Sciatic nerve (tissue), 2 donors: ENCODE measurements at places on chromosomes 4 and X.

DNA sequence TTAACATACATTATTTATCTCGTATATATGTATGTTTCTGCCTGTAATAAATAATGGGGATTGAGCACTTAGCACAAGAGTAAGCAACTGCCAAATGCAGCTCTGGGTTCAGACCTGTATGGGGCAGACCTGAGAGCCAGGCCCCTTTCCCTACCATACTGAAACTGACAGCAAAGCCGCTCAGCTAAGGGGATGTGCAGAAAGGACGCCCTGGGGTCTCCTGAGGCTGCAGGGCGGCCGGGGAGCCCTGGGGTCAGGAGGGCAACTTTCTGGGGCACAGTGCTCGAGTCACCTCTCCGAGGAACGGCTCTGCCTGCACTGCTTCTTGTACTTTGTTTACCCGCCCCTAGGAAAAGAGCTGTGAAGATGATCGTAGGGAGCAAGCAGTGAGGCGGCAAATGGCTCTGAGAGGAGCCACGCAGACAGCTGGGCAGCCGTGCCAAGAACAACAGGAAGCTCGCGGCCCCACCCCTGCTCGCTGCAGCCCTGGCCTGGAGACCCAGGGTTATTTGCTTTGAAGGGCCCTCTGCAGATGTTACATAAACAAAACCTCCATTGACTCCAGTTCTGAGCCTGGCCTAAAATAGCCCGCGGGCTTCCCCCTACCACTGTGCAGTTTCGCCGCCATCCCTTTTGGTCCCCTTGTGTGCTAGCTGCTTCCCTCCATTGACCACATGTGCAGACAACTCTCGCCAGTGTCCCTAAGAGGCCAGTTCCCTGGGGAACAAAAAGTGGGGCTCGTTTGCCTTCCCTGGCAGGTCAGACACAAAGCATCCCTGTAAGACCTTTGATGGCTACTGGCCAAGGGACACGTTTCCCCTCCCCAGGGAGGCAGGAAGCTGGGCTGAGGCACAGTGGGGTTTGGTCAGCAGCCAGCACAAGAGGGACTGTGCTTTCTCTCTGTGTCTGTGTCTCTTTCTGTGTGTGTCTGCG, 111.3 kb upstream of the LNX1 start:
- peak; percentile 88 for DNase-seq

DNA sequence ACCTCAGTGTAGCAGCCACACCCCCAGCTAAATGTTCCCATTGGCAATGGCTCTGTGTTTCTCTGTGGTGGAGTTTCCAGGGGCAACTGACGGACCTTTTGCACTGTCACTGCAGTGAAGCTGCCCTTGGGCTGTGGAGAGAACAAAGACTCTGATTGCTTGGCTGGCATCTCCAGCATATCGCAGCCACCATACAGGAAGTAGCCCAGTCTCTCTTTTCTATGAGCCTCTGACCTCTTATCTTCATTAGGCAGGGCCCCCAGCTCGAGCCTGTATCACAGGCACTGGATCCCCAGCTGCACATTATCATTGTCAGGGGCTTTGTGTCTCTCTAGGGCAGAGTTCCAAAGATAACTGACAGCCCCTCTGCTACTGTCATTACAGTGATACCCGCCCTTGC, 483.5 kb downstream of the ARAP2 start:
- DNase-seq, result no peak

- DNase-seq, result no peak
These were observed 17.1 kb upstream of the GPRIN3 start for GRCh38 chr4:89324671-89325070.

GRCh38 chr4:42654631-42655268, 2.2 kb downstream of the ATP8A1 start:
- DNase-seq, result no peak

- DNase-seq, result no peak
These were observed 29.4 kb downstream of the XG start for GRCh38 chrX:2781226-2781571.

DNA sequence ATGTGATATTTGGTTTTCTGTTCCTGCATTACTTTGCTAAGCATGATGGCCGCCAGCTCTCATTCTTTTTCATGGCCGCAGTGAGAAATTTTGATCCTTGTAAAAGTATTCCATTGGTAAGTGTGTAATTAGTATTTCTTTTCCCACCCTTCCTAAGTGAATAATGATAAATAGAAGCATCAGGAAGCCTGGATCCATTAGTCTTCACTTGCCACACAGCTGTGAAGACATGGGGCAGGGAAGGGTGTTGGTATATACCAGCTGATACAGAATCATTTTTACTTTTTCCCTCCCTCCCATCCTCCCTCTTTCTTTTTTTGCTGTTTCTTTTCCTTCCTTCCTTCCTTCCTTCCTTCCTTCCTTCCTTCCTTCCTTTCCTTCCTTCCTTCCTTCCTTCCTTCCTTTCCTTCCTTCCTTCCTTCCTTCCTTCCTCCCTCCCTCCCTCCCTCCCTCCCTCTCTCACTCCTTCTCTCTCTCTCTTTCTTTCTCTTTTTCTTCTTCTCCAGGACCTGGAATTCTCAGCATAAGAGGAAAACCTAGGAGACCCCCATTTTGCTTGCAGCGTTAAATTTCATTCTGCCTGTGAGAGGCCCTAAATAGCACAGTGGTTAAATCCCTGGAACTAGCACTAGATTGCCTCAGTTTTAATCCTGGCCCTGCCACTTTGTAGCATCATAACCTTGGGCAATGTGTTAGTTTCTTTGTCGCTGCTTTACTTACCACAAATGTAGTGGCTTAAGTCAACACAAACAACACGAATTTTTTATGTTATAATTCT, 1.4 kb upstream of the NR0B1 start:
- no peak for DNase-seq

DNA sequence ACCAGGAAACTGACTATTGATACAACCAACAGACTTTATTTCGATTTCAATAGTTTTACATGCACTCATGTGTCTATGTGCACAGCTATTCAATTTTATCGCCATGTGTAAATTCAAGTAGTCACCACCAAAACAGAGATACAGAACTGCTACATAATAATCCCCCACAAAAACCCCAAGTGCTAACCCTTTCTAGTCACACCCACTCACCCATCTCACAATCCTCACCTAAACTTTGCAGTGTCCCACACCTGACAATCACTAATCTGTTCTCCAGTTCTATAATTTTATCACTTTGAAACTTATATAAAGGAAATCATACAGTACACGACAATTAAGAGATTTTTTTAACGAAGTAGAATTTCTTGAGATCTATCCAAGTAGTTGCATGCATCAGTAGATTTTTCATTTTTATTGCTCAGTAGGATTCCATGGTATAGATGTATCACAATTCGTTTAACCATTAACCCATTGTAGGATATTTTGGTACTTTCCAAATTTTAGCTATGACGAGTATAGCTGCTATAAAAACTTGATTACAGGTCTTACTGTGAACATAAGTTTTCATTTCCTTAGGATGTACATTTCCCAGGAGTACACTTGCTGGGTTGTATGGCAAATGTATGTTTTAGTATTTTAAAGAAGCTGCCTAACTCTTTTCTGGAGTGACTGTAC, 85.9 kb downstream of the CASK start:
- DNase-seq, result no peak

GRCh38 chr4:26862381-26862915, 1.8 kb downstream of the STIM2 start:
- no peak for DNase-seq

GRCh38 chrX:68794461-68794860, 34.4 kb upstream of the EFNB1 start:
- no peak for DNase-seq

DNA sequence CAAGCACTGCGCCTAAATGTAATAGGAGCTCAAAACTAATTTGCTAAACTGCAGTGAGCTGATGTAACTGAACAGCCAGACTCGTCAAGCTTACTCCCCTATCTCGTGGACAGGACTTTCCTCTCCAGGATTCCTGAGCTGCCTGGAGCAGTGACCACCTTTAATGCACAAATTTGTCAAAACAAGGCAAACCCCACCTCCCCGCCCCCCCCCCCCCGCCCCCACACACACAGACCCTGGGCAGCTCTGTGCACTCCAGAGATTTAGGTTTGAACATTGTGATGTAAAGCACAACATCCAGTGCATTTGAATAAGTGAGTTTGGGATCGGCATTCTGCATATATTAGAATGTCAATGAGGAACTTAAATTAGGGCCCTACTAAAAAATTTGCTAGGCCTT, 77.7 kb upstream of the DHX15 start:
- DNase-seq, result no peak

- no peak for DNase-seq
These were observed 25.6 kb upstream of the CORIN start for GRCh38 chr4:47863486-47863885.

- DNase-seq, result no peak
These were observed 4.8 kb upstream of the IQSEC2 start for GRCh38 chrX:53286171-53286570.

DNA sequence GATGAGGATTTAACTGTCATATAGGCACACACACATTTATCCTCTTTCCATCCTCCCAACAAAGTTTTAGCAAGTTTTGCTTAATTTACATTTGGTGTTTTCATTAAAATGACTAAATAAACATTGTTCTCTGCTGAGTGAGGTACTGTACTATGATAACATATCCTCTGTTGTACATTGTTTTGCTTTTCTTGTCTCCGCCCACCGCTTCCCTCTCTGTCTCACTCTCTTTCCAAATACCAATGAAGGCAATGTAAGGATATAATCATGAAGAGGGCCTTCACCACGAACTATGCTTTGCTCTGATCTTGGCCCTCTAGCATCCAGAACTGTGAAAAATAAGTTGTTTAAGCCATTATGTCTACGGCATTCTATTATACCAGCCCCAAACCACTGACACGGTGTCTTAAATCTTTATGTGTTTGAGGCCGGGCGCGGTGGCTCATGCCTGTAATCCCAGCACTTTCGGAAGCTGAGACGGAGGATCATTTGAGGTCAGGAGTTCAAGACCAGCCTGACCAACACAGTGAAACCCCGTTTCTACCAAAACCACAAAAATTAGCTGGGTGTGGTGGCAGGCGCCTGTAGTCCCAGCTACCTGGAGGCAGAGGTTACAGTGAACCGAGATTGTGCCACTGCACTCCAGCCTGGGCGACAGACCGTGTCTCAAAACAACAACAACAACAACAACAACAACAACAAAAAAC, 65.3 kb downstream of the HPRT1 start:
- no peak for DNase-seq

GRCh38 chr4:189940178-189941004, at the start of gene FRG1:
TSS of gene FRG1 (plus strand) at chr4:189940872. CDS start at chr4:189941010, 138 bp downstream.
- peak; percentile 97 for DNase-seq

GRCh38 chrX:107579956-107580355, 48.4 kb upstream of the PRPS1 start:
- DNase-seq, result no peak

DNA sequence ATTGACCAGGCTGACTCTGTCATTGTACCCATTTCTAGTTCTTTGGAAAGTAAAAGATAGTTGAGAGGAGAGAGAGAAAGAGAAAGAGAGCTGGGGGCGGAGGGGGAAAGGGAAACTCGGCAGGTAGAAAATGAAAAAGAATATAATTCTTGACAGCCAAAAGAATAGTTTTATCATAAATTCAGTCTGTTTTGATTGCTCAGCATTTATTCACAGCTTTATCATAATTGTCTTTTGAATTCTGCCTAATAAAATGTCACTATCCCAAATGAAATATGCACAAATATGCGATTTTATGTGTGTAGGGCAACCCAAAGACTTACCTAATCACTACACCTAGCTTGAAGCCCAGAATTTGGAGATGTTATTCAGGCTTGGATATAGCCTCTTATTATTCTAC, 1024.0 kb upstream of the PABPC4L start:
- DNase-seq, result no peak

DNA sequence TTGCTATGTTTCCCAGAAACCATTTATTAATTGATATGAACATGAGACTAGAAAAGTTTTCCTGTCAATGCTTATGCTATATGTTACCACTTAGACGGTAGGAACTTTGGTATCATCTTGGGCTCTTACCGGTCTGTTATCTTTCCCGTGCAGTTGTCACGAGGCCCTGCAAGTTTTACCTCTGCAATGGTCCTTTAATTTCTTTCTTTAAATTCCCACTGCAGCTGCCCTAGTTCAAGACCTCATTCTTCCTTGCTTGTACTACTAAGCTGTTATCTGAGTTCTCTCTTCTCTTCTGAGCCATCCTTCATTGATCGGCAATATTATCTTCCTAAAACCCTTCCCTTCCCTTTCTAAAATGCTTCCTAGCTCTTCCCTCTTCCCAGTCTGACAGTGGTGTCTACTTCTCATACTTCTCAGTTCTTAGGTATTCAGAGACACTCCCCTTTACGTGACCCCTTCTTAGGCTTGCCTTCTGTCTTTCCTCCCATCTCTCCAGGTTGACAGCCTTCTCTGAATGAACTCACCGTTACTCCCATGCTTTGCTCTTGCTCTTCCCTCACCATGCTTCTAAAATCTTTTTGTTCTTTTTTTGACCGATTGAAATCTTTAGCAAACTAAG, 27.5 kb downstream of the MAGEA1 start:
- DNase-seq, result no peak

DNA sequence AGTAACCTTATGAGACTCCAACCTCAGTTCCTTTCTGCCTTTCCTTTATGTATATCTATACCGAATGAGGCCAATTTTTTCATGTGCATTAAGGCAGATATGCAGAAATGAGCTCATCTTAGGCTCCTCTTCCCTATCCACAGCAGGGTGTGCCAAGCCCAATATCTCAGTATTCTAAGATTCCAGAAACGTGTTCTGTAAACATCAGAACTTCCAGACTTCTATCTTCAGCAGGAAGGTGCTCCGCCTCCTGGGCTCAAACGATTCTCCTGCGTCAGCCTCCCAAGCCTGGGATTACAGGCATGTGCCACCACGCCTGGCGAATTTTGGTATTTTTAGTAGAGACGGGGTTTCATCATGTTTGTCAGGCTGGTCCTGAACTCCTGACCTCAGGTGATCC, 31.0 kb upstream of the CCNG2 start:
- DNase-seq, result no peak

DNA sequence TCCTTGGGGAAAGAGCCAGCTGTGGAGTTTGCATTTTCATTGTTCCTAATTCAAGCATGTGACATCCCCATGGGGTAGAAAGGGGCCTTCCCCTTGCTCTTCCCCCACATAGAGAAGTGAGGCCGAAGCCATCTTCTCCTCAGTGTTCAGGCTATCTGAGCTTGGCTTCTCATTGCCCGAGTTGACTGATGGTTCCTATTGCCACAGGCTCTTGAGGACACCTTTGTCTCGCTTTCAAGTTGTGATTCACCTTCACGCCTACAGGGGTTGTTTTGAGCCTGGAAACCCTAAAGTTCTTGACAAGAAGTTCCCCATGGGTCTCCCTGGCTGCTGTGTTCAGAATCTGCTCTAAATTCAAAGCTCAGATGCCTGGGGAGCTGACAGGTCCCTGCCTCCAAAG, 25.0 kb downstream of the CCNQ start:
- DNase-seq, result no peak

DNA sequence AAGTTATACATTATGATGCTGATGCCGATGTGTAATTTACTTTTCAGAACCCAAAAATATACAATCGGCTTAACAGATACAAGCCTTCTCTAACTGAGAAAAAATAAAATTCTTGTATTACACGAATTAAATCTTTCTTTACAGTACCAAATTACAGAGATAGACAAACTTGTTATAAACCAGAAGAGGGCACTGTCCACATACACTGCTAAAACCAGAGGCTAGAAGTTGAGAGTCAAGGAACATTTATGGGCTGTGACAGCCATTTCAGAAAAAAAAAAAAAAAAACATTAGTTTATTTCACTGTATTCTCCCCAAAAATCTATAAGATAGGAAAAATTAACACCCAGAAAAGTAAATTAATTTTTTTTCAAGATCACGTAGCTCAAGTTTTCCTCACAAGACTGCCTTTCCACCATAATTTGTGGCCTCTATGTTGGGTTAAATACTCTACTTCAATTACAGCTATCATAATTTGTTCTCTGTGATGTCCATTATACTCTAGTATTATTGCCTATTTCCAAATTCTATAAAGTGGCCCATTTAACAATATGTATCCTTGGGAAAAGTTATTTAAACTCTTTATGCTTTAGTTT, 12.0 kb downstream of the EREG start:
- no peak for DNase-seq
